NB4 (cell line): ENCODE measurements at places on chromosomes 16 and 17.
A peak's percentile ranks its signal among the peaks of the same experiment; 100 is the strongest.

GRCh38 chr17:2952174-2952845, 111.1 kb downstream of the OR1D5 start:
- DNase-seq = no peak

DNA sequence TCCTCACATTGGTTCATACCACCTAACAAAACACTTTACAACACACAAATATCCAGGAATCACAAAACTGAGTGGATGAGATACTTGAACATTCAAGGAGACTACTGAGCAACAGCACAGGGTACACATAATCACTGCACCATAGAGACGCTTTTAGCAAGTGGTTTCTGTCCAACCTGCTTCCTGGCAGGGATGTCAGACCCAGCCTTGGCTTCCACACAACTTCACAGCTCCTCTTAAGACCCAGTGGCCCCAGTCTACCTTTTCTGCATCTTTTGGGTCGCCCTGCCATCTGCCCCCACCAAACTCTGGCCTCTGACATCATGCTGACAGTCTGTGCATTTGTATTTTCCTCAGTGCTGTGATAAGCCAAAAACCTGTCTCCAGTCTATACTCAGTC, 5.9 kb upstream of the CORO6 start:
- DNase-seq = no peak

GRCh38 chr16:31472709-31473203, 804 bp downstream of the TGFB1I1 start:
- peak; percentile 64 for DNase-seq

DNA sequence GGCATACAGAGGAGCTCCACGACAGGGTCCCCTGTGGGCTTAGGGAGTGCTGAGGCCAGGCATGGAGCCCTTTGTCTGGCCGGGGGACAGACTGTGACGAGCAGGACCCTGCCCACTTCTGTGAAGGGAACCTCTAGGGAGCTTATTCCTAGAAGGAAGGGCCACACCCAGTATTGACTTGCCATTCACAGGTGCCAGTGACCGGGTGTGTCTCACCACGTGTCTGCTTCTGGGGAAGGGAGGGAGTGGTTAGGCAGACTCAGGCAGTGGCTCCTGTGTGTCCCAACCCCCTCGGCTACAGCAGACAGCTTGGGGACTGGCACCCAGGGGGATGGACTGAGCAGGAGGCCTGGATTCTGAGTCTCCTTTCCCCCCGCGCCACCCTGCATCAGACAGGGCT, 57.2 kb downstream of the SOCS1 start:
- DNase-seq = peak; percentile 39

DNA sequence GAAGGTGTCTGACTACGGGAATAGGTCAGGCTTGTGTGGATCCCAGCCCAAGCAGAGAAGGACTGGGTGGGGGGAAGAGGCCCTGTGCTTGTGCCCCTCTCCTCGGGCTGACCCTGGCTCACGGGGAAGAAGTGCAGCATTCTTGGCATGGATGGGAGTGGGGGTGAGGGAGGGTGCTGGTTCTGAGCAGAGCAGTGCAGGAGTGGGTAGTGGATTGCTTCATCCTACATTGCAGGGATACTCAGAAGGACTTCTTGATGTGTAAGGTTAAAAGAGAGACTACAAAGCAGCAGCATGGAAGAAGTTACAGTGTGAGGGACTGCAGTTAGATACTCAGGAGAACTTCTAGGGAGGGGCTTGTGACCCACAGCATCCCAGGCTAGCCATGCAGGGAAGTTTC, 2.1 kb downstream of the ARHGAP23 start:
- DNase-seq = peak; percentile 42

DNA sequence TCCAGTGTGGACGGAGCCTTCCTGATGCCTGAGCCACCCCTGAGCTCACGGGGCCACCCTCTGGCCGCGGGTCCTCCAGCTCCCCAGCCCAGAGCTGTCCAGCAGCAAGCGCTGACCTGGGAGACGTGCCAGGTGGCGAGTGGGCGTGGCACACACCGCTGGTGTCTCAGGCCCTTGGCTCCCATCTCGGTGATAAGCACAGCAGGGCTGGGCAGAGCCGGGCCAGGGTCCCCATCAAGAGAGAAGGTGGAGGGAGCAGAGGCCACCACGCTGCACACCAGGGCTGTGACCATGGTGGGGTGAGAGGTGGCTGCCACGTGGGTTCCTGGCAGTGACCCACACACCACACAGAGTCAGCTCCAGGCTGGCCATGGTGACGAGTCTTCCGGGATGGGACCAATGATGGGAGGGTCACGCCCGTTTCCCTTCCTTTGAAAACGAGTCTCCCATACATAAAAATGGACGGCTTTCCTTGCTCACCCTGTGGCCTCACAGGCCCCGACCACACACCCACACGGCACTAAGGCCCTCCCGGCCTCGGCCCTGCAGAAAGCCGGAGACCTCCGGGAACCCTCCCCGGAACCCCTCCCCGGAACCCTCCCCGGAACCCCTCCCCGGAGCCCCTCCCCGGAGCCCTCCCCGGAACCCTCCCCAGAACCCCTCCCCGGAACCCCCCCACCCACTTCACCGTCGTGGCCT, 16.8 kb downstream of the UTS2R start:
- DNase-seq = no peak

DNA sequence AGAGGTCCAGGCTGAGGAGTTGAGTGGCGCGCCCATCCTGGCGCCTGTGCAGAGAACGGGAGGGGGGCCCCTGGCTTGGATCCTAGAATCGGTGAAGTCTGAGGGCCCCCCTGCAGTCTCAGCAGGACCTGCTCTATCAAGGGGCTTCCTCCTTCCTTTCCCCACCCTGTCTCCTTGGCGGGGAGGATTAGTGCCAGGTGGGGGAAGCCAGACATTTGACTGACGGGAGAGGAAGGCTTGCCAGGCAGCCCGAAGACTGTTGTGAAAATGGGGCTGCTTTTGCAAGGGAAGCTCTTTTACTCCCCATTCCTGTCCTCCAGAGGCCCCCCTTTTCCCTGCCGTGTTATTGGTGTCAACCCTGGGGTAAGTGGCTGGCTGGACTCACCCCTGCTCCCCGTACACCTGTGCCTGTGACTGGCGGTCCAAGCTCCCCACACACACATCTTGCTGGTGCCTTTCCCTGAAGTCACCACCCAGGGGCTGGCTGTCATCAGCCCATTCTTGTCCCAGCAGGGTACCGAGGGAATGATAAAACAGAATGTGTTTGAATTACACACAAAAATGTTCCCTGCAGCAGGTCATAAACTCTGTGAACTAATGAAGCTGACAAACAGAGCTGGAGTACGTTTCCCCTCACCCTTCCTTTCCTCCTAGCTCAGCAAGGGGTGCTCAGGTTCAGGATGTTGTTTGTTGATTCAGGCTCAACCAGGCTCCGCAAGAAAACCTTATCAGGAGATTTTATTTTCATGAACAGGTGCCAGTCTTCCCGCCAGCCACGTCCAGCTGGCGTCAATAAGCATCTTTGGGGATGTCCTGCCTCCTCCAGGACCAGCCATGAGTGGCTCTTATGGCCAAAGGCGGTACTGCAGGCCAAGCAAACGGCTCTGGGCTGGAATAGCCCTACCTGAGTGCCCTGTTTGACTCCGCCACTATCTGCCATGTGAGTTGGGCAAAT, 4.4 kb upstream of the ARMC7 start:
- DNase-seq = peak; percentile 47

DNA sequence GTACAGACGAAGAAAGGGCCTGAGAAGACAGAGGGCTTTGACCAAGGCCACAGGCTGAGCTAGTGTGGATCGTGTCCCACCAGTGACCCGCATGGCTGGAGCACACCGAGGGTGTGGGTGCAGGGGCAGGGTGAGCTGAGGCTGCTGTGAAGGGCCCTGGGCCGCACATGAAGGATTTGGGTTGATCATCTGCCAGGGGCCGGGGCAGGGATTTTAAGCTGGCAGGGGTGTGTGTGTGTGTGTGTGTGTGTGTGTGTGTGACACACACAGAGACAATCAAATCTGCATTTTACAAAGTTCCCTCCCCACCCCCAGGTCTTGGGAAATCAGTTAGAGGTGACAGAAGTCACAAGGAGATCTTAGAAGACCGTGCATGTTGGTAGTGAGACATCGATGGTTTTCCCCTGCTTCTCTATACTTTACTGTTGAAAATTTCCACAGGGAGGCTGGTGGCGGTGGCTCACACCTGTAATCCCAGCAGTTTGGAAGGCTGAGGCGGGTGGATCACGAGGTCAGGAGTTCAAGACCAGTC, 65.2 kb downstream of the SRCIN1 start:
- DNase-seq = peak; percentile 44

DNA sequence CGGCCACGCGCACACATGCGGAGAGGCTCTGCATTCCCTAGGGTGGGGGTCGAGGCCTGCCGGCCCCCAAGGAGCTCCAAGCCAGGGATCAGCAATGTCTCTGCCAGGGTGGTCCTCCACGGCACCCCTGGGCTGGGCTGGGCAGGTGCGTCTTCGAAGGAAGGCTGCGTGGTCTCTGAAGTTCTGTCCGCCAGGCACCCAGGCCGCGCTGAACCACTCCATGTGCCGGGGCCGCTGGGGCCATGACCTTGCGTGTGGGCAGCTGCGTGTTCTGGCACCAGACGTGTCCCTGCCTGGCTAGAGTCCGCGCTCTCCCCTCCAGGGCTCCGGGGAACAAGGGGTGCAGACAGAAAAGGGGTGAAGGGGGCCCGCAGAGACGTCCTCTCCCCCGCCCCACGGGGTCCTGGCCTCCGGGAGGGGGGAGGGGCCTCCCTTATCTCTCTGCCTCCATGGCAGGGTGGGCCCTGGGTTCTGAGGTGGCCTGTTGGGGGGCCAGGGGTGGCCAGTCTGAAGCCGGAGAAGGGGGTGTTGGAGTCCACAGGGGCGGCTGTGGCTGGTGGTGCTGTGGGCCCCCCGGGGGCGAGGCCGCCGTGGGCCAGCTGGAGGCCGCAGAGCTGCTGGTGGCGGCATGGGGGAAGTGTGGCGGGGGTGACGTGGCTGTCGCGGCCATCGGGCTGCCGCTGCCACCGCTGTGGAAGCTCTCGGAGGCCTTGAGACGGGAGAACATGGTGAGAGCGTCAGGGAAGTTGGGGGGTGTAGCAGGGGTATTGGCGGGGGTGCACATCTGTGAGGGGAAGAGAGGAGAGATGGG, 5.3 kb downstream of the UBALD1 start:
- DNase-seq = no peak

DNA sequence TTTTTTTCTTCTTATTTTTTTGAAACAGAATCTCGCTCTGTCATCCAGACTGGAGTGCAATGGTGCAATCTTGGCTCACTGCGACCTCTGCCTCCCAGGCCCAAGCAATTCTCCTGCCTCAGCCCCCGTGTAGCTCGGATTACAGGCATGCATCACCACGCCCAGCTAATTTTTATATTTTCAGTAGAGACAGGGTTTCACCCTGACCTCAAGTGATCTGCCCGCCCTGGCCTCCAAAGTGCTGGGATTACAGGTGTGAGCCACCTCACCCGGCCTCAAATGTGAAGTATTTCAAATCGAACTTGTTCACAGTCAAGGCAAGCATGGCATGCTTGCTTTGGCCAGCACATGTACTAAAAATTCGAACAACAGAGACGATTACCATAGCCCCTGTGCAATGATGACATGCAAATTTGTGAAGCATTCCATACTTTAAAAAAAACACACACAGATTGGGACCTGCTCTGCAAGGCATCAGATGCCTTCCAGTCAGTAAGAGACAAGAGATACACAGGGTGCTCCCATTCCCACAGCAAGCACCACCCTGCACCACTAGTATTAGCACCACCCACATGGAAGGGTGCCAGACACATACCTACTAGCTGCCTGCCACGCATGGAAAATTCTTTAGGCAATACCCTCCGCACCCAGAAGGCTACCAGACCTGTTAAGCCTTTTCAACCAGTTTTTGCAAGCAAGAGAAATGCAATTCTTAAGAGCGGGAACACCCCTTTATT, 47.2 kb downstream of the ANKRD11 start:
- DNase-seq = no peak

- no peak for DNase-seq
Measured at GRCh38 chr16:8924214-8924613, 39.5 kb downstream of the USP7 start.

DNA sequence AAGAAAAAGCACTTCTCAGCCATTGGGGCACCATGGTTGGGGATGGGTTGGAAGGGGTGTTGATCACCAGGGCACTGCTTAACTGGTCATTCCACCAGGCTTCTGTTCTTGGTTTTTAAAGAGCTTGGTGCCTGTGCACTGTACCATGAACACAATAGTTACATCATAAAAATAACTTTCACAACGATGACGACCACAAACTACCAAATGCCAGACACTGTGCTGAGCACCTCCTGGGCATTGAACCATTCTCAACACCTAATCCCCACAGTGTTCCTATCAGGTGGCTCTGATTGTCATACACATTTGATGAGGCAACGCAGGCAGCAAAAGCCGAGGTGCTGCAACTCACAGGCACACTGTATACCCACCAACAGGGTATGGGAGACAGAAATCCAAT, 208.0 kb downstream of the FOXL1 start:
- no peak for DNase-seq

DNA sequence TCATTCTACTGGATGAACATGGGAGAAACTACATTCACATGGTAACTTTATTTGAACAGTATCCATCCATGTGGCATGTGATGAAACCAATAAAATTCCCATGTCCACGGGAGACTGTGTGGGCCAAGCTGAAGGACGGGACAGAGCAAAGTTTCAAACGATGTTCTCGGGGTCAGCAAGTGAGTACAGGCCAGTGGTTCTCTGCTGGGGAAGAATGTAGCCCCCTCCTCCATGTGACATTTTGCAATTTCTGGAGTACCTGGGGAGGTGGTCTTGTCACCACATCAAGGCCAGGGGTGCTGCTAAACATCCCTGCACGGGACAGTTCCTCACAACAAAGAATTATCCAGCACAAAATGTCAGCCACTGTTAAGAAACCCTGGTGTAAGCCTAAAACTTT, 7.4 kb upstream of the TANGO6 start:
- DNase-seq = no peak

- no peak for DNase-seq
Measured at GRCh38 chr17:66830451-66830850, 4.5 kb upstream of the CACNG5 start.

DNA sequence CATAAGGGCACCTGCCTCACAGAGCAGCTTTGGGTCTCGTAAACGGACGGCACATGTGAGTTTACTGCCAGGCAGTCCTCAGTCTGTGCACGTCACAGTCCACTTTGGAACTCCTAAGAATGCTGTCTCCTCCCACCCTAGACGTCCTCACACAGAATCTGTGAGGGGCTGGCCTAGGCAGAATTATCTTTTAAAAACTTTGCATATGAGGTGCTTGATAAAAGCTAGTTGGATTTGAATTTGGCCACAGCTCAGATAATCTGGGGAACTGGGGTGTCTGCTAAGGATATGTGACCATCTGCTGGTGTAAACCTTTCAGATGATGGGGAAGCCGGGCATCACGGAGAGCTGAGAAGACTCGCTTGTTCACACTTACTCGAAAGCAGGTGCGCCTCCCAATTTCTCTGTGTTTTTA, 64.4 kb downstream of the METRNL start:
- DNase-seq = no peak

GRCh38 chr17:72774236-72774635, 318.3 kb downstream of the SLC39A11 start:
- no peak for DNase-seq

DNA sequence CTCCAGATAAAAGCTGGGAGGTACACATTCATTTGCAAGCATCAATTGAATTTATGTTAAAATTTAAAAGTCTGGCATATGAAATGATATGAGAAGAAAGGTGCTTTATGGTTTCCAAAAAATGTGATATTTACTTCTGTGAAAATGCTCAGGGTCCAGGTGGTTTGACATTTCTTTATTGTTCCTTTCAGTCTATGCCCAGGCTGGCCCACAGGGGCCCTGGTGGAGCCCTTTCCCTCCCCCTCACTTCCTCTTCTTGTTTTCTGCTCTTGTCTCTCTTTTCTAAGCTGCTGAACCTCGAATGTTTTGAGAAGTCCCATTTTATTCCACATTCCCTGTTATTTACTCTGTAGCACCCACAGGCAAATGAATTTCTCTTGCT, 127.8 kb downstream of the HS3ST3B1 start:
- peak; percentile 63 for DNase-seq

GRCh38 chr17:44777394-44778348, 18.9 kb downstream of the ADAM11 start:
- DNase-seq = no peak
